Activated CD8-positive, alpha-beta memory T cell treated with anti-CD3 and anti-CD28 coated beads for 4 hours (primary cell): ENCODE measurements at places on chromosomes 12 and 14.
A peak's percentile ranks its signal among the peaks of the same experiment; 100 is the strongest.

DNA sequence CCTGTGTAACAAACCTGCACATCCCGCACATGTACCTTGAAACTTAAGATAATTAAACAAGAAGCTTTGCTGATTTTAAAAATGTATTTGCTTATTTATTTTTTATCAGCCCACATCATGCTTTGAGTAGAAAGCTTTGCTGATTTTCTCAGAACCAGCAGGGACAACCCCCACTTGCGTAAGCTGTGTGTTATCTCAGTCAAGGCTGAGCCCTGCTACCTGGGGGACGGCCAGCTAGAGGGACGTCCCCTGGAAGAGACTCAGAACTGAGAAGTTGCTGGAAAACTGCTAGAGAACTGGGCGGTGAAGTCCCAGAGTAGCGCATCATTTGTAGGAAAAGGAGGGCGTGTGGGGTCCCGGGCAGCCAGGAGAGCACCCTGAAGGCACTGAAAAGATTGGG lies 4.1 kb upstream of the PLEK2 start:
- DNase-seq: no peak

DNA sequence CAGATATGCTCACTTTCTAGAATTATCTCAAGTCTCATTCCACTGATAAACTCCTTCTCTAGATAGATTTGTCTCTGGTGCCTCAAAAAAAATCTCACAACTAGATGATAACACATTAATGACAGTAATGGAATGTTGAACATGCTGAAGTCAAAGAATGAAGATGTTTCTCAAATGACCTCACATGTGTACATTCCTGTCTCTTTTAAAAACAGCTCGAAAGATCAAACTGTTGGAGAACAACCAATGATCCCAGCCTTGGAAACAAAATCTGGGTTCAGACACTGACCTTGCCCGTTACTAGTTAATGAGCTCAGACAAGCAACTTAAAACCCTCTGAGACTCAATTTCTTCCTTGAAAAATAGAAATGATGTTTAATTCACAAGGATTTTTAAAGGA lies 44.7 kb upstream of the KCNJ8 start:
- DNase-seq: no peak

GRCh38 chr12:75759842-75760572 lies 248.6 kb upstream of the KRR1 start:
- no peak for DNase-seq

GRCh38 chr14:68779761-68780323 lies 13.0 kb downstream of the ZFP36L1 start:
- peak; percentile 55 for DNase-seq

DNA sequence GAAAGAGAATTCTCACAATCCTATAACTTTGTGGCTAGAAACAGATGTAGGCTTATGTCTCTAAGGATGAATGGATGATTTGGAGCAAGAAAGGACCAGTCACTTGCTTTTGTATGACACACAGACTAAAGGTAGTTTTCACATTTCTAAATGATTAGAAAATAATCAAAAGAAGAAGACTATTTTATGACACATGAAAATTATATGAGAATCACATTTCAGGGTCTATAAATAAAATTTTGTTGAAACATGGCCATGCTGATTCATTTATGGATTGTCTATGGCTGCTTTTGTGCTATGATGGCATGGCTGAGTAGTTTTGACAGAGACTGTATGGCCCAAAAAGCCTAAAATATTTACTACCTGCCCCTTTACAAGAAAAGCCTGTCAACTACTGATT lies 49.4 kb upstream of the FRMD6 start:
- DNase-seq: no peak

DNA sequence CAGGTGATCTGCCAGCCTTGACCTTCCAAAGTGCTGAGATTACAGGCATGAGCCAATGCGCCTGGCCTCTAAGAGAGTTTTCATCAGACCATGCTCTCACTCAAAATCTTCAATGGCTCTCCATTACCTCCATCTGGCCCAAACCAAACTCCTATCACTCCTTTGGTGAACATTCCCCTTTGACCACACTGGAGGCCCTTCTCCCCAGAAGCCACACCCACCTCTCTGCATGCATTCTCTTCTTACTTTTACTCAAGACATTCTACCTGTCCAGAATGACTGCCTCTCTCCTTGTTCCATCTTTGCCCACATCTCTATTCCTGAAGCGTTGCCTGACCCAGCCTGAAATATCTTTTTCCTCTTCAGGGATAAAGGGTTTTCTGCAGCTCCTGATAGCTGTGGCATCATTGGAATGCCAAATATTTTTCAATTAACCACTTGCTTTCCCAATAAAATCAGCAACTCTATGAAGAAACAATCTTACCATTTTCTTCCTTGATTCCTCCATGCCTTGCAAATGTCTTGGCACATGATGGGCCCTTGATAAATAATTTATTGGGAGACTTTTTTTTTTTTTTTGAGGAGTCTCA lies 15.5 kb downstream of the PLEK2 start:
- no peak for DNase-seq

DNA sequence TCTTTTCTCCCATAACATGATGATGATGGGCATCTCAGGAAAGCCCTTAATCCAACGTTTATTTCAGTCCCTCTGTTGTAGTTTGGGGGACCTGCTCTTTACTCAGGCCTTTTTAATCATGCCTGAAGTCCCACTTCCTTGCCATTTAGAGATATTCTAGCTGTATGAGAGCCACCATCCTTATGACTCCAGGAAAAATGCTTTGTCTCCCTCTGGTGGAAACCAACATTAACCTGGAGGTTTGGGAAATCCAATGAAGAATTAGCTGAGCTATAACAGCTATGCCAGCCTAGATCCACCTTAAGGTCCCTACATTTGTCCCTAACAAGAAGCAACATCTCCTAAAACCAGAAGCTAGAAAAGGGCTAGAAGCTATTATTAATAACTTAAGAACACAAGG lies 1399.1 kb downstream of the LRFN5 start:
- no peak for DNase-seq

- DNase-seq: no peak
These were observed 25.9 kb downstream of the DCAF4 start for GRCh38 chr14:72952171-72952570.

- DNase-seq: no peak
These were observed 268.1 kb downstream of the CACNA1C start for GRCh38 chr12:2320841-2321240.
